Islet precursor cell (in vitro differentiated cells): ENCODE measurements at places on chromosomes 7 and 10.

DNA sequence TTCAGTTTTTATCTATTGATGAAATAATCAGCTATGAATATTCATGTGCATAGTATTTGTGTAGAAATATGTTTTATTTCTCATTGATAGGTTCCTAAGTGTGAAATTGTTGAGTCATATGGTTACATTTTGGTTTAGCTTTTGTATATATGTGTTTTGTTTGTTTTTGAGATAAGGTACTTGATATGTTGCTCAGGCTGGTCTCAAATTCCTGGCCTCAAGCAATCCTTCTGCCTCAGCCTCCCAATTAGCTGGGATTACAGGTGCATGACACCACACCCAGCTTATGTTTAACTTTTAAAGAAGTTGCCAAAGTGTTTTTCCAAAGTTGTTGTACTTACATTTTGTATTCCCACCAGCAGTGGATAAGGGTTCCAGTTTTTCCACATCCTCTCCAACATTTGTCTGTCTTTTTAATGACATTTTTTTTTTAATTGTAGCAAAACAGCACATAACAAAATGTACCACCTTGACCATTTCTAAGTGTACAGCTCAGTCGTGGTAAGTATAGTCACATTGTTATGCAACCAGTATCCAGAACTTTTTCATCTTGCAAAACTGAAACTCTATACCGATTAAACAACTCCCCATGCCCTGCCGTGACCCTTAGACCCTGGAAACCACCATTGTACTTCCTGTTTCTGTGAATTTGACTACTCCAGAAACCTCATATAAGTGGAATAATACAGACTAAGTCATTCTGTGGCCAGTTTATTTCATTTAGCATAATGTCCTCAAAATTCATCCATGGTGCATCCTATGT lies 12.6 kb upstream of the UBE2D1 start:
- DNase-seq: no peak

DNA sequence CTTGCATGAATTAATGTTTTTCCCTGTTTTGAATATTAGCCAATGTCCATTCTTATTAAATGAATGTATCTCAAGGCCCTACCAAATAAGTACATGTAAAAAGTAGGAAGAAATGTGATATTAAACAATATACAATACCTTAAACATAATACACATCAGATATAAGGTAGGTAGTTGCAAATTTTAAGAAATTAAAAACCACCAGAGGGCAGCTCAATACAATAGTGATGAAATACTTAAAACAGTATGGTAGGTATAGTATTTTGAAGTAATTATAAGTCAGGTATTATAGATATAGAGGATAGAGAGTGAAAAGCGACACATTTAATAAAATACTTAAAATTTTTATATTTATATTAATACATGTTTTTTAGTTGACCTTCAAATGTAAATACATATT lies 43.6 kb upstream of the CDK14 start:
- no peak for DNase-seq

DNA sequence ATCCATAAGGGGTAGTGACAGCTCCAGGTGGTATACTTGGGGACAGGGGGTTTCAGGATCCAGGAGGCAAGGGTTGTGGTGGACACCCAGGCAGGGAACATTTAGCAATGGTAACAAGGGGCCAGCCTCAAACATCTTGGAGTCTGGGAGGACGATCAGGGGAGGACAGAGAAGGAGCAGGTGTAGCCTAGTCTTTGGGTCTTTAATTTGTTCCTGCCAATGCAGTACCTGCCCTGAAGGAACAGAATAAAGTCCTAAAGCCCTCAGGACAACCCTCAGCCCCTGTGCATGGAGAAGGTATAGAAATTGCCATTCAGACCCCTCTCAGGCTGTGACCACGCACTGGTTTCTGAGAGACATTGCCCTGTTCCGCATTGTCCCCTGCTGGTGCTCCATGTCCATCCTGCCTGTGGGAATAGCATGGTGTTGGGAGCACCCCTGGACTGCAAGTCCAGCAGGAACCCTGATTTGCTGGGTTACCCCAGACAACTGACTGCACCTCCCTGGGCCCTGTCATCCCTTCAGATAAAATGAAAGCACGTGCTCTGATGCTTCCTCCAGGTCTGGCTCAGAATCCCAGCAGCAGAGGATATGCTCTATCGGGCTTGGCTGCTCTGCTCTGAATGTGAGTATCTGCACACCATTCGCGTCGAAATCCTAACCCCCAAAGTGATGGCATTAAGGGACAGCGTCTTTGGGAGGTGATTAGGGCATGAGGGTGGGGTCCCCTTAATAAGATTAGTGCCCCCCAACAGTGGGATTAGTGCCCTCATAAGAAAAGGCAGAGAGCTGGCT lies 24.2 kb downstream of the DDC start:
- DNase-seq: no peak

DNA sequence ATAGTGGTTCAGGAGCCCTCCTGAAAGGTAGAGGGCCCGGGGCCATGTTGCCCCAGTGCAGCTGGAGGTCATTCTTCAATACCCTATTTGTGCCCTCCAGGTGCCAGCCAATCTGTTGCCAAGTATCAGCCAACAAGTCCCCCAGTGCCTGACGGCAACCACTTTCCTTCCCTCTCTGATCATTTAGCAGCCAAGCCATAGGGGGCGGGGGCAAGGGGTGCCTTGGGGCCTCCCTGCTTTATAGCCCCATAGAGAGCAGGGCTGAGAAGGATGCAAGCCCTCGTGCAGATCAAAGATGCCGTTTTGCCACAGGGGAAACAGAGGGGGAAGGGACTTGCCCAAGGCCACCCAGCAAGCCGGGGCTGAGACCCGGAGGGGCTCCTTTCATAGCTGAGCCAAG lies 149.0 kb upstream of the CHST15 start:
- DNase-seq: no peak

DNA sequence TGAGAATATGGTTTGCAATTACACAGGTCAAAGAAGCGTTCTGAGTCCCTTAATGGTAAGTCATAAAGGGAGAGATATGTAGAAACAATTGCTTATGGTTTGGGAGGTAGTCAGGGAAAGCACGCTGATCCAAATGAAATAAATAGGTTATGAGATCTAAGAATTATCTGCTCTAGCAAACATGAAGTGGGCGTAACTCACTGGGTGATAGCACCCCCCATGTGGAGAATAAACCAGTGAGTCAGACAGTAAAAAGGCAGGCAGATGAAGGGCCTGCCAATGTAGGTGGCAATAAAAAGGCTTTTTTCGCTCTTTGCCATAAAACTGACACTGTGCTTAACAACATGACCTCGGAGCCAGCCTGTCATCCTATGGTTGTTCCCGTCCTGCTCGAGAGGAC lies 306.9 kb downstream of the GLRX3 start:
- no peak for DNase-seq

- DNase-seq: no peak
Measured at GRCh38 chr7:43057141-43057540, 55.3 kb upstream of the HECW1 start.

- DNase-seq: no peak
Measured at GRCh38 chr7:144027070-144027469, 21.7 kb upstream of the OR2A5 start.
